Stimulated activated CD4-positive, alpha-beta T cell treated with anti-CD3 and anti-CD28 coated beads, Interleukin-4, amount 100 ng/mL, for 4 hours (primary cell): ENCODE measurements at places on chromosomes 12 and 14.
A peak's percentile ranks its signal among the peaks of the same experiment; 100 is the strongest.

DNA sequence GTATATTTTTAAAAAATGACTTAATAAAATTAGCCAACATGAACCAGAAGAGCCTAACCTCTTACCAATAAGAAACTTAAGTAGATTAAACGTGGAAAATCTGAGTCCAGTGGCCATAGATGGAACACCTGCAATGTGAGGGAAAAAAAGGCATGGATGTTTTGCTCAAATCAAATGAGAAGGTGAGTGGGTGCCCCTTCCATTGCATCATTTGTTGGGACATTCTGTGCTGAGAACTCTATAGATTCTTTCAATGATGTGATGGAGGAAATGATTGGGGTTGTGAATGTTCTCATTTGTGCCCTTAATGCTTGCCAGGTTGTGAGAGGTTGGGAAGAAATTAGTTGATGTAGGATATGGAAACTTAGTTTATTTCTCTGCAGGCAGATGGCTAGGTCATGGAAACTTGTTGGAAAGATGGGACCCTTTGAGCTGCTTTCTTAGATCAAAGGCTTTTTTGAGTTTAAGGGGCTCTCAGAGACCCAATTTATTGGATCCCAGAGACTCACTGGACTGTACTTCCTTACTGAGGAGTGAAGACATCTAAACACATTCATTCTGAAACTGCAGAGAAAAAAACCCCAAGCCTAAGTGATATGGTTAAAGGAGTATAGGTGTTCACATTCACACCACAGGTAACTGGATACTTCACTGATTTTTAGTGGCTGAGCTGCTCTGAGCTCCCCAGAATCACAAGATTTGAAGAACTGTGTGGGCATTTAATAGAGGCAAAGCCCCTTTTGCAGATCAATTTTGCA, 95.9 kb downstream of the DACT1 start:
- no peak for DNase-seq

DNA sequence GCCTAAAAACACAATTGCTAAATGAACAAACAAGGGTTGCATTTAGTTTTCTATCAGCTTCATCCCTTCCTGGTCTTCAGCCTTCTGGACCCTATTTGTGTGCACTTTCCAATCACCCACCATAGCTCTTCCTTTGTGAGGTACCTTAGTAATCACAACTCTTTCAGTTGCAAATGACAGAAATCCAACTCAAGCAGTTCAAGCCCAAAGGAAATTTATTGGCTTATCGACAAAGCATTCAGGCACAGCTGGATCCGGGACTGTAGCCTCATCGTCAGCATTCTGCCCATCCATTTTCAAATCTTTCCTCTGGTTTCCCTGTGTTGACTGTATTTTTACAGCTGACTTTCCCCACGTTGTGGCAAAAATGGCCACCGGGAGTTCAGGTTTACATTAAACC, 148.6 kb upstream of the VASH1 start:
- no peak for DNase-seq

- DNase-seq = no peak
Observed at GRCh38 chr14:50067723-50068495, 48.5 kb downstream of the VCPKMT start.

DNA sequence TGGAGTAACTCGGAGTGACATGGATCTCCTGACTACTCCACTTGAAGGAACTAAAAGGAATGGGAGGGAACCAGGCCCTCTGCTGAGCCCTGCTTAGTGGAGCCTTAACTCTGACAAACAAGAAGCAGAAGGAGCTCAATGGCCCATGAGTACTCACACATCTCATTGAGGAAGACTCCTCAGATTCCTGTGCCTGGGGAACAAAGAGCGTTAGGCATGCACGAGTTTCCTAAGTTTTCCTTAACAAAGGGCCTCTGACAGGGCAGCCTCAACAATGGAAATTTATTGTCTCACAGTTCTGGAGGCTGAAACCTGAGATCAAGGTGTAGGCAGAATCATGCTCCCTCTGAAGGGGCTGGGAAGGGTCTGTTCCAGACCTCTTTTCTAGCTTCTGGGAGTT, 185.7 kb upstream of the NTF3 start:
- DNase-seq = no peak

DNA sequence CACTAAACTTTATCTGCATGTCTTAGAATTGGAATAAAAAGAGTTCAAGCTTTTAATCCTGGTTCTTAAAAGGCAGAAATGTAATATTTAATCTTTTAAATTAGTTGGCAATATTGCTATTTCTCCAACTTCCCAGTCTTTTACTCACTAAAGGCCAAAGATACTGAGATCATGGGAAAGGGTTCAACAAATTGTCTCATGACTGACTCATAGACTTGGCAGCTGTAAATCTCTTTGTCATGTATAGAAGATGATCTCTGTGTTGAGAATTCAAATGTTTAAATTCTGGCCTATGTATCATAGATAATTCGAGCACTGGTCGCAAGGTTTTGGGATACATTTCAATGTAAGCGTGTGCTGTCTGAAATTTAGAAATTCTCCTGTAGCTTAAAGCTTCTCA, 40.1 kb upstream of the STRAP start:
- no peak for DNase-seq

- DNase-seq = peak; percentile 29
Observed at GRCh38 chr12:12582895-12583303, 20.2 kb upstream of the DUSP16 start.

DNA sequence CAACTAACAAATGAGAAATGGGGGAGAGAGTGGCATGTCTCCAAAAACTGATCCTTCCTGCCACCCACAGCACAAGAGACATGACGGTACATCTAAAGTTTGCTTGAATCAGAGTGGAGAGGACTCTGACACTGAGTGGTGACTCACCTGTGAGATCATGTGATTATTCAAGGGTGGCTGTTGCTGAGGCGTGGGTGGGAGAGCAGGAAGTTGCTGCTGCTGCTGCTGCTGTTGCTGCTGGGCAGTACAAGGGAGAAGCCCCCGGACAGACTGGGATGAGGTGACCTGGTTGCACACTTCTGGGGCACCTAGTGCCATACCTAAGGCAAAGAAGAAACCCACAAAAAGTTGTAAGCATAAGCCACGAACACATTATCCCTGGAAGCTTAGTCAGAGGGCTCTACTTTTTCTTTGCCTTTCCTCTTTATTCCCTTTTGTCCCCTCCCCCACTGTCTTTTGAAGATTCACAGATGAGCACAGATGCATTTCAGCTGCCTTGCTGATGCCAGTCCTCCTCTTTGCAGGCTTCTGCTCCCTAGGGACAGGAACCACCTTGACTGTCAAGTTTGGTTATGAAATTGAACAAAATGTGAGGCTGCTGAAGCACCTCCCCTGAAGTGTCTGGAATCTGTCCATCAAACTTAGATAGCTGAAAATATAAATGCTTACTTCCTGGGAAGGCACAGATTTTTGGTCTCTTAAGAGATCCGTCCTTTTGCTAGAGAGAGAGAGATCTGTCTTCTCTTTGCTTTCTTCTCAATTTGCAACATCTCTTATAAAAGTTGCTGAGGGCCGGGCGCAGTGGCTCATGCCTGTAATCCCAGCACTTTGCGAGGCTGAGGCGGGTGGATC, 29.4 kb upstream of the STAC3 start:
- peak; percentile 57 for DNase-seq

- no peak for DNase-seq
Observed at GRCh38 chr12:38279756-38280155, 36.8 kb upstream of the ALG10B start.

DNA sequence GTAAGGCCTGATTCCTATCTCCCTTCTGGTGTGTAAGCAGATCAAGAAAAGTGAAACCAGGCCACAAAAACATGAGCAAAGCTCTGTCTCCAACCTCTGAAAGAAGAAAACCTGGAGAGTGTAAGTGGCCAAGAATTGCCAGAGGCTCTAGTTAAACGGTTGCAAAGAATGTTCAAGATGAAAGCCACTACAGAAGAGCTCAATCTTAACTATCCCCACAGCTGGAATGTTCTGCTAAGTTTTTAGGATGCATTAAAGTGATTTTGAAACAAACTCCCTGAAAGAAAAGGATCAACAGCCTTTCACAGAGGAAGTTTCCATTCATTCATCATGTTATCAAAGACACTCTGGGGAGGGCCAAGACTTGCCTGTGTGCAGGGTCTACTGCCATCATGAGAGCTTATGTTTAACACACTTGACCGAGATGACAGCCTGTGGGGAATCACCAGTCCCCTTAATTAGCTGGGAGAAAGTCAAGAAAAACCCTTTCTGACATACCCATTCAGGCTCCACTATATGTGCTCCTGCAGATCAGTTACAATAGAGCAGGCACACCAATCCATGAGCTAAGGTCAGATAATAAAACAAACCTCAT, 128.0 kb upstream of the OVCH1 start:
- no peak for DNase-seq

GRCh38 chr12:120249875-120250795, 15.4 kb downstream of the PXN start:
- peak; percentile 46 for DNase-seq

DNA sequence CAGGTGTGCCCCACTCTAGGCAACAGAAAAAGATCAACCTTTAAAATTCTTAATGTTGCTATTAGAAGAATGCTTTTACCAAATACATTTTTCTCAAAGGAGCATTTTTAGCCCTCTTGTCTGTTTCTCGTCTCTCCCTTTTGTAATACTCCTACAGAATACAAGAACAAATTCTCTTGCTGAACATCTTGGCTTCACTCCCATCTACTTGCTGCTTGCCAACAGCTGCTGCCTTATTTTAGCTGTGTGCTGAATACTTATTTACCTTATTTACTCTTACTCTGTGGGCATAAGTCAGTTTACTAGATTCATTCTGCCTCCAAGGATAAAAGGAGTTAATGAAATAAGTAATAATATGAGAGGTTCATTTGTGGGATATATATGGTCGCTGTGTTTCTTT, 70.8 kb downstream of the POLR3B start:
- no peak for DNase-seq

DNA sequence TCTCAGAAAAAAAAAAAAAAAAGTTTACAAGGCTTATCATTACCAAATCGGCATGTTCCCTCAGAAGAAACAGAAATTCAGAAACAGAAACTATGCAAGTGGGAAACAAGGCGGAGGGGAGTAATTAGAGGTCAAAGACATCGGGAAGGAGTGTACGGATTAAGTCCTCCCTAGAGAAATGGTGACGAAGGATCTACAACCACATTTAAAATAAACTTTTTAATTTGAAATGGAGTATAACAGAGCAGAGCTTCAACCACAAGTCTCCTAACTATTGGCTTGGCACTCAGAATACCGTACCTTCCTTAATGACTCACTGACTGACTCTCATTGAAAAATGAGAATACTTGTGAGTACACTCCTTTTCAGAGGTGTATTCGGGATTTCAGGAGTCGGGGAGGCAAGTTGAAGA, 908 bp downstream of the ENTPD5 start:
- DNase-seq = no peak

GRCh38 chr14:100645196-100645981, 58.2 kb upstream of the BEGAIN start:
- peak; percentile 78 for DNase-seq

DNA sequence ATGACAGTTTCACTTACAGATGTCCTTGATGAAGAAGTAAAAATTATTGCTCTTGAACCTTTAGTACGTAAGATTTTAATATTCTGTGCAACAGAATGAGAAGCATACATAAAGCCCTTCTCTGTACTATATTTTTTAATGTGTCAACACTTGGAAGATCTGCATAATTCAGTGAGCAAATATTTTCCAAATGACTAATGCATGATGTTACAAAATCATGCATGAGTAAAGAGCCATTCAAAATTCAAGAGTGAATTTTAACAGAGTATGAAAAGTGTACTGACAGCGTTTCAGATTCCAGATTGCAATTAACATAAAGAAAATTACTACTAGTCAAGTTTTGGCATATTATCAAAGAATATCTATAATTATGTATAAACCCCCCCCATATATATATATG, 101.4 kb upstream of the BBS10 start:
- DNase-seq = no peak

DNA sequence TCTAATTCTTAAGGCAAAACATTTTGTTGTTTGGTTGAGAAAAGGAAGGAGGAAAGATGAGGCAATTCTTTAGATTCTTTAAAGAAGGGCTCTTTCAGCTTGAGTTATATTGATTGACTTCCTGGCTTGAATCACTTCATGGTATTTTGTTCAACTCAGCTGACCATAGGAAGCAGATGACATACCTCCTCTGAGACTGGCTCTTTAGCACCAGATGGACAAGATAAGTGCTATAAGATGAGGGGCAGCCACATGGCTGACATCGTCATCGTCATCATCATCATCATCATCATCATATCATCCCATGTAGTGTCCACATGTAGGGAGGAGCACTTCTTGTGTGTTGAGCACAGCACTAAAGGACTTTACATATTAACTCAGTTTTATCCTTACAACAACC, 81.3 kb downstream of the SSPN start:
- no peak for DNase-seq

DNA sequence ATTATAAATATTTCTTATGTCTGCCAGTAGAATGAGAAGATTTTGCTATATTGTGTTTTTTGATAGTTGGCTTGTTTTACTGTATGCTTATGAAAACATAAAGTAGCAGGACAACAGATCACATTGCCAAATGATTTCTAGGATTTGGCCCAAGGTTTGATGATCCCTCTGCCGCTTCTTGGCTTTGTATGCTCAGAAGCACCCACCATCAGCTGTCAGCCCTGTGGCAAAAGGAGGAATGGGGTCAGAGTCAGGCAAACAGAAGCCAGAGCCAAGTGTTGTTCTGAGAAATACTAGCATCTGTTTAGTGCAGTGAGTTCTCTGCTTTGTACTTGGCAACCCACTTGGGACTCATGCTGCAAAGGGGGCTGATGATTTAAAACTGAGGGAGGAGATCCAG, 152.2 kb downstream of the PDE3A start:
- DNase-seq = no peak

DNA sequence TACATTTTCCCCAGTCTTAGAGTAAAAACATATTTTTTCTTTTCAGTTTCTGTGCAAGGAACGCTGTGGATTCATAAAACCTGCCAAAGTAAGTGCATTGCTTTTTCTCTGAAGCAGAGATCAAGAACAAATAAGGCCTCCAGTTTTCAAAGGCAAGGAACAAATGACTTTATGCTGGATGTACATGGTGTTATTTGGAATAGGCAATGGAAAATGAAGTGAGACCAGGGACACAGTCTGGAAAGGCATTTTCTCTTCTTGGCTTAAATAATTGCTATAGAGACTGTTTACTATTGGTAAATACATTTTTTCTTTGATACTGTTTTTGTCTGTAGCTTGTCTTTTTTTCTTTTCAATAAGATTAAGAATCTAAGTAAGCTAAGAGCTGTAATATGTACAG, 725.9 kb upstream of the MDGA2 start:
- no peak for DNase-seq

GRCh38 chr12:24723759-24724158, 225.1 kb downstream of the BCAT1 start:
- DNase-seq = no peak

GRCh38 chr14:50520947-50521815, 11.2 kb downstream of the MAP4K5 start:
- DNase-seq = peak; percentile 41

DNA sequence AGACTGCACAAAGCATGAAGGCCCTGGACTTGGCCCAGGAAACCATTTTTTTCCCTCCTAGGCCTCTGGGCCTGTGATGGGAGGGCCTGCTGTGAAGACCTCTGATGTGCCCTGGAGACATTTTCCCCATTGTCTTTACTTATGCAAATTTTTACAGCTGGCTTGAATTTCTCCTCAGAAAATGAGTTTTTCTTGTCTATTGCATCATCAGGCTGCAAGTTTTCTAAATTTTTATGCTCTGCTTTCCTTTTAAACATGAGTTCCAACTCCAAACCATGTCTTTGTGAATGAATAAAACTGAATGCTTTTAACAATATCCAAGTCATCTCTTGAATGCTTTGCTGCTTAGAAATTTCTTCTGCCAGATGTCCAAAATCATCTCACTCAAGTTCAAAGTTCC, 43.7 kb upstream of the TRHDE start:
- DNase-seq = no peak
